ENCODE measurements at places on chromosomes 7 and 10.

DNA sequence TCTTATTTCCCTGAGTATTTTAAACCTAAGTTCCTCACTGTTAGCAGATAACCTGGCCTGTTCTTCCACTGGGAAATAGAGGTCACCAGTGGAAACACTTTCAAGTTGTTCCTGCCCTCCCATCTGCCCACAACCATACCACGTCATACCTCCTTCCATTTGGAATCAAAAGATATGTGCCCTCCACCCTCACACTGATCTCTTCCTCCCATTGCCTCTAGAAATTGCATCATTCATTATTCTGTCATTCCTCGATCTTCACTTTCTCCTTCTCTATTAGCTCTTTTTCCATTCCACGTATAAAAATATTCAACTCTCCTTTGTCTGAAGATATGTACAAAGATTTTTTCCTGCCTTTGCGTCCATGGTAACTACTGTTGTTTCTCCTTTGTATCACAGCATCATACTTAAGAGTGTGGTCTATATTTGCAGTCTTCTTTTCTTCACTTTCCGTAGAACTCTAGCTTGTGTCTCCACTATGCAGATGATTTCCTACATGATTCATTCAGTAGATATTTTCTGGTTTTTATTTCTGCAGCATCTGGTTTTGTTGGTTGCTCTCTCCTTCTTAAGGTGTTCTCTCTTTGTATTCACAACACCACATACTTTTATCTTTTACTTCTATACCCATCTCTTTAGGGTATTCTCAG lies 312.3 kb downstream of the REEP3 start:
- no peaks in the 10 kb centered on the region for H3K4me1 ChIP-seq
- H3K36me3 ChIP-seq, result no peaks in the 10 kb centered on the region
- no peaks in the 10 kb centered on the region for H3K27me3 ChIP-seq
- no peak for DNase-seq
- H3K27ac ChIP-seq, result no peak overlapping the region
- no peak overlapping the region for H3K4me3 ChIP-seq

- H3K36me3 ChIP-seq, result no peaks in the 10 kb centered on the region
- no peaks in the 10 kb centered on the region for H3K4me1 ChIP-seq
- H3K4me3 ChIP-seq, result no peak overlapping the region
Measured at GRCh38 chr7:95684037-95684436, 87.7 kb upstream of the PDK4 start.

DNA sequence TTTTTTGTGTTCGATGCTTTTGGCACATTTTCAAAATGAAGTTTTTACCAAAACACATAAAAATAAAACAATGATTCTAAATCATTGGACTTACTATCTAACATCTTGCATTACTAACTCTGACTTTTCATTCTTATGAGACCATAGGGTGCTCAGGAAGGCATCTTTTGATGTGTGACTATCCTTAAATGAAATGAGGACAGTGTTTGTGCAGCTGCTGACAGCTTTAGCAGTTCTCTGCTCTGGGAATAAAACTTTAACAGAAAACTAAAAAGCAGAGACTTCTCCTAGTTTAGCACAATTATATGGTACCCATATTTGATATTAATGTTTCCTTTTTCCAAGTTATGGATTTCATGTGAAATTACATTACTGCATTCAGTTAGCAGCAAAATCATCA lies 471.6 kb downstream of the ARL4A start:
- H3K4me3 ChIP-seq, result no peak overlapping the region
- no peaks in the 10 kb centered on the region for H3K4me1 ChIP-seq
- no peak overlapping the region for H3K27ac ChIP-seq
- no peaks in the 10 kb centered on the region for H3K36me3 ChIP-seq
- H3K27me3 ChIP-seq, result no peaks in the 10 kb centered on the region

DNA sequence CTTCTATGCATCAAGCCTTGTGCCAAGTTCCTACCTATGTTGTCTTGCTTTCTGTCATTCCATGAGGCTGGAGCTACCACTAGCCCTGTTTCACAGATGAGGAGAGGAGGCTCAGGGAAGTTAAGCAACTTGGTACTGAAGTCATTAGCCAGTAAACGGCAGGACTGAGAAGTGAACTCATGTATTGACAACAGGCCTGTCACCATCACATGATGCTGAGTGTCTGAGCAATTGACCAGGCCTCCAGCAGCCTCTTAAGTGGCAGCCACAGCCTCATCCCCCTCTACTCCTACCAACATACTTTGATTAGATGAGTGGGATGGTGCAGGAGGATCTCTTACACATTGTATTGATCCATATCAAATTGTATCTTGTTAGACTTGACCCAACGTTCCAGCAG lies 317.6 kb downstream of the GRID1 start:
- no peak overlapping the region for H3K27ac ChIP-seq
- DNase-seq, result no peak
- H3K36me3 ChIP-seq, result no peaks in the 10 kb centered on the region
- no peaks in the 10 kb centered on the region for H3K27me3 ChIP-seq

GRCh38 chr10:124222988-124223710 lies 129.8 kb upstream of the CHST15 start:
- H3K4me3 ChIP-seq, result no peak overlapping the region
- no peak overlapping the region for H3K27ac ChIP-seq
- DNase-seq, result no peak
- H3K4me1 ChIP-seq, result no peaks in the 10 kb centered on the region
- no peaks in the 10 kb centered on the region for H3K36me3 ChIP-seq

DNA sequence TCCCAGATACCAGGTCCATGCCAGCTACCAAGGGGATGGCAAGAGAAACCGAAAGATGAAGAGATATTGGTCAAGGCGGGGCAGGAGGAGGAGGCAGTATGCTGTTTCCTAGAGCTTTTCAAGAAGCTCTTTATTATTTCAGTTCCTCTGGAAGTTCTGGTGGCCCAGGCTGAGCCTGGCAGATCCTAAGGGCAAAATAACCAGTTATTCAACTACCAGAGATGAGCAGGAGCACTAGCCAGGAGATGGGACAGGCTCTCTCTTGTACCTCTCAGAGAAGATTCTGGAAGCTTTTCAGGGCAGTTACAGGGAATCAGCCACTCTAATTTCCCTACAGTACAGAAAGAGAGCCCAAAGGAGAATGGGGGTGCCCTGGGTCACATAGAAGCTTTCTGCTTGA lies 5.3 kb downstream of the DNAJB12 start:
- H3K4me3 ChIP-seq, result no peak overlapping the region
- H3K36me3 ChIP-seq, result no peaks in the 10 kb centered on the region
- H3K27ac ChIP-seq, result no peak overlapping the region
- H3K27me3 ChIP-seq, result no peaks in the 10 kb centered on the region
- no peak for DNase-seq
- H3K4me1 ChIP-seq, result no peaks in the 10 kb centered on the region
